Fibroblast of the aortic adventitia (primary cell): ENCODE measurements at places on chromosomes 4 and X.

- no peak for DNase-seq
Observed at GRCh38 chr4:39450618-39451017, 8.1 kb downstream of the RPL9 start.

DNA sequence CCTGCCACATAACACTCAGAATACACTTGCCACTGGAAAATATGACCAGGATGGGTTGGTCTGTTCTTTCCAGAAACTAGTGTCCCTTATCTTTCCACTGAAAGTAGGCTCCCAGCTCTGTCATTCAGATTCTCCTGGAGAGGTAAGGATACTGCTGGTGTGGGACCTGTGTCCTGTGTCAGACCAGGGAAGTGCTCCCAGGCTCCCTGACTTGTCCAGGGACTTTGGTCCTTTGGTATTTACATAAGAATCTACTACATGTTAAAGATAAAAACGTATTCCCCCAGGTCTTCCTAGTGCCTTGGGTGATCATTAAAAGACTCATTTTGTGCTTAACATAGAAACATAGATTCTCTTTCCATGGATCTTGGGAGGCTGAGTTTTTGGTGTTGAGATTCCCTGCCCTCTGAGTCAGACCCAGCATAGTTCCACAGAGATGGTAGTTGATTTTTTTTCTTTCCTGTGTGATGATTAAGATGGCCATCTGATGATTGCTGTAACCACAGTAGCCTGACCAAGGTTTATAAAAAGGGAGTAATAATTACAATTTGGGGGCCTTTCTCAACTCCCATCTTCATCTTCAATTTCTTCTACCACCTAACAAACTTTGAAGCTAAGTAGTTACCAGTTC is 159.8 kb upstream of the JADE1 start:
- peak; percentile 46 for DNase-seq

DNA sequence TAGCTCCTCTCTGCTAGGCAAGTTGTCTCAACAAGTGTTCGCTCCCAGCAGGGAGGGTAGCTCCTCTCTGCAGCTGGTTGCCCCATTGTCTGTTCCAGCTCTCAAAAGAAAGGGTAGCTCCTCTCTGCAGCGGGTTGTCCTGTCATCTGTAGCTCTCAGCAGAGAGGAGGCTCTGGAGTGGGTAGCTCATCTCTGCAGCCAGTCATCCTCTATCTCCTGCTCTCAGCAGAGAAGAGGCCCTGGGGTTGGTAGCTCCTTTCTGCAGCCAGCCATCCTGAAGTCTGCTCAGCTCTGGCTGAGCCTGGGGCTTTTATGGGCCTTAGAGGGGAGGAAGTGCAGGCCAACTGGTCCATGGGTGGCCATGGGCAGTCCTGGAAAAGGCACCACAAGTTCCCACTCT is 342.7 kb downstream of the PTTG2 start:
- DNase-seq, result no peak

GRCh38 chrX:30822068-30822681 is 66.9 kb downstream of the TAB3 start:
- no peak for DNase-seq

- DNase-seq, result peak; percentile 63
Observed at GRCh38 chrX:78650906-78651437, 8.2 kb downstream of the RTL3 start.

DNA sequence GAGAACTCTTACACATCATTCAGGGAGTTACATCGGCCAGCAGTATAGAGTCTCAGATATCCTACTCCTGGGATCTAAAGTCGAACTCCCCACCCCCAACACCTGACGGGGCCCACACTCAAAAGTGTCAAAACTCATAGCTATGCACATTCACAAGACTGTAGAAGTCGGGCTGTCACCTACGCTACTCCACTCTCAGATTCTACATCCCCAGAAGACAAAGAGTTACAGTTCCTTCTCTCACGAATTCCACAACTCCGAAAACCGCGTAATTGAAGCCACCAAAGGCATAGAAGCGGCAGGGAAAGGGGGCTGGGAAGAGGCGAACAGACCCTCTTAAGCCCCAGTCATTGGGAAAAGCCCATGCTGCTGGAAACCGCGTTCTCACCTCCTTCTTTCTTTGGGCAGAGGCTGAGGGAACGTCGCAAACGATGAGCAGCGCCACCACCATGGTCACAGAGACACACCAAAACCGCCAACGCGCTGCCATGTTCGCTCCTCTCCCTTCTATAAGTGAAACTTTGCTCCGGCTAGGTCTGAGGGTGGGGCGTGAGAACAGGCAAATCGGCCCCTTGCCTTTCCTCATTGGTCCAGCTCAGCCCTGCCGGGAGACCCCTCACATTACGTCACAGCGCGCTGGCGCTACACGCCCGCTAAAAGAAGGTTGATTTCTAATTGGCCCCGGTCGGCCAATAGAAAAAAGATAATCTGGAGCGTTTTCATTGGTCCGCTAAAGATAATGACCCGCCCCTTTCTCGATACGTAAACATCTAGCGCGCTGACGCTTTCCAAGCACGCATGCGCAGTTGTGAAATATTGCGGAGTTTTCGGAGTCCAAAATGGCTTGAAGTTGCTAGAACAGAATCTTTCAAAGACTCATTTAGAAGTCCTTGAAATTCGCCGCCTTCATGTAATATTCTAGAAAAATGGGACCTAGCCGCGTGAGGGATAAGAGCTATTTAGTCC is at the start of gene MAGT1:
Gene MAGT1, minus strand, starts transcription at position 515 of the 966 bp plus-strand sequence. Its CDS starts 25 bp downstream, at position 490.
- peak; percentile 97 for DNase-seq

DNA sequence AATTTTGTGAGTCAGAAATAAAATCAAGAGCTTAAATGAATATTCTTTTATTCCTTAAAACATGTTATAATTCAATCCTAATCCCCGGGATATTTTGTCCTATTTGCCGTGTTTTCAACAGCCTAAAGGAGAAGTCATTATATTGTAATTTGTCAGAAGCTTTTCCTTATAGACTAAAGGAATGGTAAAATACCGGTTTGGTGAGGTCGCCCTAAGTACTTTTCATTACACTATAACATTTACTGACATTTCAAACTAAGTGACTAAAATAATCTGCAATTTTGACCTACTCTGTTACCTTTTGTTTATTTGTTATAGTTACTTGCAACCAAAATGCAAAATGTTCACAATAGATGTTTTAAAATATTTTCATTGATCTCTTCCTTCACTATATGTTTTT is 8.8 kb downstream of the DCLK2 start:
- DNase-seq, result no peak

- peak; percentile 59 for DNase-seq
Observed at GRCh38 chrX:72621625-72622485, 49.2 kb upstream of the HDAC8 start.

- DNase-seq, result no peak
Observed at GRCh38 chrX:34063616-34064015, 68.5 kb downstream of the FAM47A start.

DNA sequence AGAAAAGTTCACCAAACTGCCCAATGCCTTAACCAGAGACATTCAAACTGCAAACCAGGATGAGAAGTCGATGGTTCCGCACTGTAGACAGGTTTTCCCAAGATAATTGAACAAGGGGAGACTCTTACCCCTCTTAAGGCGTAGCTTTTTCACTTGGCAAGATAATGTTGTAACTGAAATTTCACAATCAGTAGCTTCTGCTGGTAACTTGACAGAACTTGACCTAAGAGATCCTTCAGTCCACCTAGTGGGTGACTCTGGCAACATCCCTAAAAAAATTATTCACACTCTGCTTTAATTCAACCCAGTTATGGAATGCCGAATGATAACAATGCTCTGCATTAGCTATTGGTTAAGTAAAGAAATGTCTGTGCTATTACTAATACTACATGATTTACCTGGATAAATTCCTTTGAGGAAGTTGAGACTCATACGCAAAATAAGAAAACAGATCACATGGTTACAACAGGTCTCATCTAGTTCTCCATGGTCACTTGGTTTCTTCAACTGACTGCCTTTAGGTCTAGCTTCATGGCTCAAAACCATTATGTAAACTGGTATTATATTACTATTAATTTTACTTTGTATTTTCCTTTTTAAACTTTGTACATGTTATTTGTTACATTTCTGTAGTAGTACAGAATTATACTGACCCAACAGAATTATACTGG is 9.1 kb downstream of the ELF2 start:
- DNase-seq, result peak; percentile 70

GRCh38 chrX:106894978-106895452 is 8.1 kb downstream of the RIPPLY1 start:
- DNase-seq, result peak; percentile 71
